ENCODE measurements at places on chromosomes 16 and 17.

DNA sequence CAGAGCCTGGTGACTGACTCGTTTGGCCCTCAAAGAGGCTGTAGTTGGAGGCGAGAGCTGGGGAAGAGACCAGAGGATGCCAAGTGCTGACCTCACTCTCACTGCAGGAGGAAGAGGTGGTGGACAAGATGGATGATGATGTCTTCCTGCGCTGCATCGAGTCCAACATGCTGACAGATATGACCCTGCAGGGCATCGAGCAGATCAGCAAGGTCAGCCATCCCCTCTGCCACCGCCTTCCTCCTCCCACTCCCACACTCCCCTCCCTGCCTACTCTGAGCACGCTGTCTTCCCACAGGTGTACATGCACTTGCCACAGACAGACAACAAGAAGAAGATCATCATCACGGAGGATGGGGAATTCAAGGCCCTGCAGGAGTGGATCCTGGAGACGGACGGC, 26.9 kb downstream of the POLR2A start:
- DNase-seq = no peak

- no peak for DNase-seq
Observed at GRCh38 chr16:67704110-67704509, 15.0 kb downstream of the GFOD2 start.

GRCh38 chr17:1898332-1898731, 68.5 kb downstream of the RPA1 start:
- DNase-seq = no peak

DNA sequence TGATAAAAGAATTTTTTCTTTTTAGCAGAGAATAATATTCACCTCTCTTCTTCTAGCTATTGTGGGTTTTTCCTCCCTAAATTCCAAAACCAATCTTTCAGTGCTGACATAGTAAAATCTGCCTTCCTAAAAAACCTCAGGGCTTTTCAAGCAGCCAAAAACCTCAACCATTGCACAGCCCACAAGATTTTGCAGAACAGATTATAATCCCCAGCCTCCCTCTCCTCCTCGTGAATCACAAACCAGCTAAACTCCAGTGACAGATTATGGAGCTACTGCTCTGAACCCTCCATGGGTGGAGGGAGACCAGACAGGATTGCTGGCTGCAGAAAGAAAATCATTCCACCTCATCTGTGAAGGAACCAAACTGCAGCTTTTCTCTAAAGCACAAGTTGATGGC, 341.6 kb downstream of the SOX9 start:
- no peak for DNase-seq

DNA sequence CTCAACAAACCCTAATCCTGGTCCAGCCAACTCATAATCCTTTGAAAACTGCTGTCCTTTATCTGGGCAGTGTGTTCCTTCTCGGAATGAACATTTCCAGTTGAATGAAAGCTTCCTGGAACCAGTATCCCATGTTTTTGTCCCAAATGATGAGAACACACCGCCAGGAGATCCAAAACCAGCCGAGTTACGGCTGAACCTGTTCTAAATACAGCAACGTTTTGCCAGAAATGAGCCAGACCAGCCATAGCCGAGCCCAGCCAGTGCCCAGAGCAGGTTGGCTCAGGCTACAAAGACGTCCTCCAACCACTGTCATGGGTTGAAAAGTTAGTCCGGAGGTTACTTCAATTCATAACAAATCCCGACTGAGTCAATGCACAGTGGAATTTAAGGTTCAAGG, 67.6 kb upstream of the FOXF1 start:
- DNase-seq = no peak

GRCh38 chr16:89033304-89033703, 56.3 kb upstream of the CBFA2T3 start:
- no peak for DNase-seq

GRCh38 chr17:8503807-8504206, 68.1 kb downstream of the NDEL1 start:
- no peak for DNase-seq

Measured in LoVo (cell line).